ENCODE measurements at places on chromosomes 3 and 15.

- no peak for DNase-seq
Measured at GRCh38 chr3:192246847-192247559, 480.3 kb downstream of the FGF12 start.

- no peak for DNase-seq
Measured at GRCh38 chr15:43276563-43277200, 10.0 kb upstream of the TGM5 start.

- peak; percentile 78 for DNase-seq
Measured at GRCh38 chr15:90352107-90352893, at the start of gene ZNF774. TSS of gene ZNF774 (plus strand) at chr15:90352284. CDS start at chr15:90354661, 2,377 bp downstream.

- DNase-seq = no peak
Measured at GRCh38 chr3:71201939-71202338, 381.6 kb downstream of the FOXP1 start.

GRCh38 chr3:50147861-50148260 lies 7.3 kb upstream of the SEMA3F start:
- no peak for DNase-seq

- DNase-seq = no peak
Measured at GRCh38 chr3:10768708-10769394, 47.2 kb upstream of the SLC6A11 start.

- no peak for DNase-seq
Measured at GRCh38 chr3:149727656-149728055, 24.6 kb downstream of the COMMD2 start.

GRCh38 chr3:35565048-35565447 lies 74.3 kb upstream of the ARPP21 start:
- DNase-seq = no peak

DNA sequence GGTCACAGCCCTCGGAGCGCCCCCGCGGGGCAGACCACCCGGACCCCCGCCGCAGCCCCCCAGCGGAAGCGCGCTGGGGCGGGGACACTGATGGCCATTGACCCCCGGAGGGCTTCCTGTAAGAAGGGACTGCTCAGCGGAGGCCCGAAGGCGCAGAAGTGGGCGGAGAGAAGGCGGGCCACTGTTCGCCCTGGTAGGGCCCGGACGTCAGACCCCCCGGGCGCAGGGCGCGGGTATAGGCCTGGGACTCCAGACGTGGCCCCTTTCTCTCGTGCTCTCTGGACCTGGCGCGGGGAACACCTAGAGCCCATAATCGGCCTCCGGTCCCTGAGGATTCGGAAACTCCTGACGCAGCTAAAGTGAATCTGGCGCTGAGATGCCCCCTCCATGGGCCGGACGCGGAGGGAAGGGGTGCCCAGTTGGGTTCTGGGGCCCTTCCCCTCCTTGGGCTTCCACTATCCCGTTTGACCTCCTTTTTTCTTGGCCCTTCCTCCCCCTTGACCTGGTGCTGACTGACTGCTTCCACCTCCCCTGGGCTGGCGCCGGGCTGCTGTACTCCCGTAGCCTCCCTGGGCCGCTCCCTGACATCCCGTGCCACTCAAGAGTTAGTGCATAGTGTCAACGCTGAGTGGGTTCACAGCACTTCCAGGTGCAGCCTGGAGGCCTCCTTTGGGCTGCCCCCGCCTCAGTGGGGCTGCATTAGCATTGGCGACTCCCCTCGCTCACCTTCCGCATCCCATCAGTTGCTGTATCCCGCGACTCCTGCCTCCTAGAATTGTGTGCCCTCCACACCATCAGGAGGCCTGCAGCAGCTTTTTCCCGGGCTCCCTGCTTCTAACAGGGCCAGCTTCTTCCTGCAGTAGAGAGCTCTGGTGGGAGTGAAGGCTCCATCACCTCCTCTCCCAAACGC lies 694 bp downstream of the ABTB1 start:
- peak; percentile 28 for DNase-seq

DNA sequence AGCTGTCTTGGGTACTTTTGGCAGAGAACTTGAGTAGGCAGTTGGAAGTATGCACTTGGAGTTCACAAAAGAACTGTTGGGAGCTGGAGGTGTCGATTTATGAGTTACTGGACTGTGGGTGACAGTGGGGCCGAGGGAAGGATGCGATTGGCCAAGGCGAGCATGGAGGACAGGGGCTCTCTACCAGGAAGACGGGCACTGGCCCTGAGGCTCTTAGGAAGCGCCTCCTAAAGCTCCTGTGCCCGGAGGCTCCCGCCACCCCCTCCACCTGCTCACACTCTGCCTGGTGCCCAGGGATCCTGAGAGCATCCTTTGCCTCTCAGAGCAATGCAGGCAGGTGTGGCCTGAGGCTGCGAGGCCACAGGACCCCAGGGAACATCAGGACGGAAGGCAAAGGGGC lies 69.0 kb downstream of the CRTC3 start:
- no peak for DNase-seq

DNA sequence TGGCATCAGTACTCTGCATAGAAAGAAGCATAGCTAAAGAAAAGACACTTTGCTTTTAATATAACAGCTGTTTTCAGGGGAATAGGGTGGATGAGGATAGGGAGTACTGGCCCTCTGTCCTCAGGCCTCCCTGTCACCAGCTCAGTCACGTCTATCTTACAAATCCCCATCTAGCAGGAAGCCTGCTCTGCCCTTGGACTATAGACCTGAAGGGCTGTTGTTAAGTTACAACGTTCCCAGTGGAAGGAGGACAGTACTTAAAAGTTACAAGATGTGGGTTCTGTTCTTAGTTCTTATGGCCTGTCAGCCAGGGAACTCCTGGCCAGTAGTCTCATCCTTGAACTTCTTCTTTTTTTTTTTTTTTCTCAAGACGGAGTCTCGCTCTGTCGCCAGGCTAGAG lies 70.5 kb downstream of the RPL39L start:
- no peak for DNase-seq

DNA sequence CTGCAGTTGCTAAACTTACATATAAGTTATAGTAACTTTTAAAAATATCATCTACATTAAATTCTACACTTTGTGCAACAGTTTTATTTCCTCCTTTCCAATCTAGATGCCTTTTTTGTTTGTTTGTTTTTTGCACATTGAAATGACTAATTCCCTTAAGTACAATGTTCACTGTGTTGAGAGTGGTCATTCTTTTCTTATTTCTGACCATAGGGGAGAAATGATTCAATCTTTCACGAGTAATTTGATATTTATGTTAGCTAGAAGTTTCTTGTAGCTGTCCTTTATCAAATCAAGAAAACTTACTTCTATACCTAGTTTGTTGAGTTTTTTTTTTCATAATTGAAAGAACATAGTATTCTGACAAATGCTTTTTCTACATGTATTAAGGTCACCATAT lies 85.0 kb upstream of the CBLB start:
- no peak for DNase-seq

DNA sequence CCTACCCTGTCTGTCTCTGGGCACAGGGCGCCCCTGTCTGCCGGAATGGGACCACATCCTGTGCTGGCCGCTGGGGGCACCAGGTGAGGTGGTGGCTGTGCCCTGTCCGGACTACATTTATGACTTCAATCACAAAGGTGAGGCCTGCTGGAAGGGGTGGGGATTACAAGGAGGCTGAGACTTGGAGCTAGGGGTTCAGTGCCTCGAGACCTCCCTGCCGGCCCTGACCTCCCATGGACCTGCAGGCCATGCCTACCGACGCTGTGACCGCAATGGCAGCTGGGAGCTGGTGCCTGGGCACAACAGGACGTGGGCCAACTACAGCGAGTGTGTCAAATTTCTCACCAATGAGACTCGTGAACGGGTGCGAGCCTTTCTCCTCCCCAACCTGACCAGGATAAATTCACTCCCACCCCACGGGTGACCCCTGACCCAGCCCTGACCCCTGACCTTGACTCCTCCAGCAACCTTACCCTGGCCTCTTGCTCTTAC lies 20.4 kb downstream of the PTH1R start:
- DNase-seq = no peak

- no peak for DNase-seq
Measured at GRCh38 chr3:138842483-138843188, 7.9 kb upstream of the PIK3CB start.

- DNase-seq = no peak
Measured at GRCh38 chr3:88997260-88997659, 110.2 kb upstream of the EPHA3 start.

DNA sequence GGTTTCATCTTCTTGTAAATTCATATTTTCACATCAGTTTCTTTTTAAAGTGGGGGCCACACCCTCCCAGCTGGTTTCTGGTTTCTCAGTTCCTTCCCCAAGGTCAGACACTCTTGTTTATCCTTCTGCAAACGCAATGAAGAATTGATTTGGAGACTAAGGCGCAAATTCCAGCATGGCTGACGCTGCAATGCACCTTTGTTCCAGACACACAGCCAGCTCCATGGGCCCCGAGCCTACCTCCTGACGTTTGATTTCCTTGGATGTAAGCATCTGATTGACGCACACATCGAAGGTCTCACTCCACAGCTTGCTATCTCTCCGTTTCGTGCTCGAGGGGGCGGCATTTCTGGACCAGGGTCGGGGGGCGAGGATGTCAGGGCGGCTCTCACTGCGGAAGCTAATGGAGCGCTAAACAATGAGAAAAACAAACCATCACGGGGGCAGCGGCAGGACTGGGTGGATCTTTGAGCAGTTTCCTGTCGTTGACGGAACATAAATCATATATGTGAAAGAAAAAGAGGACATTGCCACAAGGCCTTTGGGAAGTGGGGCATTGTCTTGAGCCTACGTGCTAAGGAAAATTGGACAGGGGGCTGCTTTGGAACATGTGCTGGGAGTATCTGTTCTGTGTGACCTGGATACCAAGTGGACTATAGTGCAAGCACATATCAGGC lies 46.9 kb downstream of the ARHGEF3 start:
- DNase-seq = no peak

GRCh38 chr3:144900366-144900765 lies 928.7 kb downstream of the DIPK2A start:
- DNase-seq = no peak

DNA sequence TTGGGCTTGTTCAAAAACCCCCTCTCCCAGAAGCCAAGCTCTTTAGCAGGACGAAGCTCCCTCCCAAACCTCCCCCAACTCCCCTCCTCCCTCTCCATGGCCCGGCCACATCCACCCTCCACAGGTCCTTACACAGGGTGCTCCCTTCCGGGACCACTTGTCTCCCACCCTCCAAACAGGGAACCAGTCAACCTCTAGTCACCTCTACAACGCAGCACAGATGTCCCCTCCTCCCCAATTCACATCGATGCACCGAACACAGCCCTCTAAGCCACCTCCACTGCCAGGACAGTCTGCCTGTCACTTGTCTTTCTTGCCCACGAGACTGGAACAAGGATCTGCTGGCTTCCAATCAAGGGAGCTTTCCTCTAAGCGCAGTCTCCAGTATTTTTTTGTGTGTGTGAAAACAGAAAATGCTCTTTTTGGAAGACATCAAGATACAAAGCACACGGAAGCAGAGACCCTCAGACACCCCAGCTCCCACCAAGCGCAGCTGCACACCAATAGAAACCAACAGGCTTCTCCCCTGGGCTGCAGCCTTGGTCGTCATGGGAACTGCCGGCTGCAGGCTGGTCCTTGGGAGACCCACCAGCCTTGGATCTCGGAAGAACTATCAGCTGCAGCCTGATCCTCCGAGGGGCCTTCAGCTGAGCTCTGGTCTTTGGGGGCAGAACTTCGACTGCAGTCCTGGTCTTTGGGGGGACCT lies 26.5 kb downstream of the IQSEC1 start:
- DNase-seq = no peak

DNA sequence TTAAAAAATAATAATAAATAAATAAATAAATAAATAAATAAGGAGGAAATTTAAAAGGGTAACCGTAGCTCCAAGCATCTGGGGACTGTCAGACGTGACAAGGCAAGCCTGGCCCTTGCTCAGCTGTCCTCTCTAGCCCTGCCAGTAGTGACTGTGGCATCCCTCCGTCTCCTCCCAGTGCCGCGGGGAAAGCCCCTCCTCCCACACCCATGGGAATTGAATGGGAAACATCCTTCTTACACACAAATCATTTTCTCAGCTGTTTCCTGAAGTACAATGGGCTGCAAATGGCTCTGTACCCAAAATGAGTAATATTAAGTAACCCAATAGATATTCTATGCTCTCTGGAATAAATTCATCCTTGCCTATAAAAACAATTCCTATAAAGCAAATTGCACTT lies 101.6 kb upstream of the RAD18 start:
- DNase-seq = no peak

DNA sequence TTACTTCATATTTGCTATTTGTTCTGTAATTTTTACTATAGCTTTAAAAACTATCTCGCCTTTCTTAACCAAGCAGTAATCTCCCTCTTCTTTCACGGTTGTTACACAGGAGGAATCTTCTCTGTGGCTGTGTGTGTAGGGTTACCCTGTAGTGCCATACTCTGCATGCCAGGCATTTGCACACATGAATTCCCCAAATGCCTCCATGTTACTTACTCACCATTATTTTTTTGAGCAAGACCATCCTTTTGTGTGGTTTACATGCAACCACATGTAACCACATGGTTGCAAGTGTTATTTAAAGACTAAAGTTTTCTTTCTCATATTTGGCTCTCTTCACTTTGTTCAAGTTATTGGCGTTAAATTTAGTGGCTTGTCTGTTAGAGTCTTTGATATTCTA lies 45.5 kb downstream of the HPS3 start:
- no peak for DNase-seq

DNA sequence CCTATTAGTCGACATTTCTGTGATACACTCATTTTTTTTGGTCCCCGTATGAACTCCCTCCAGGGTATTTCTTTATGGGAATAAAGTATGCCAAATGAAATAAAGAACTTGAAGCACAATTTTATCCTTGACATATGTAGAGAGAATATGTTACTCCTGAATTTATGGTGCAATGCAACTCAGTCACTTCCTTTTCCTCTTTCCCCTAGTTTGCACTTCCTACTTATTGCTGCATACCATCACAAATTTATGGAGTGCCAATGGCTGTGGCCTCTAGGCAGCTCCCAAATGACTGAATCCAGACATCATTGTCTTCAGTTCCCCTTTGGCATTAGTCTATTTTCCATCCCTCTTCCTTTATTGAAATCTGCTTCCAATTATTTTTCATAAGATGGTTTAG lies 403.5 kb downstream of the FHIT start:
- no peak for DNase-seq

DNA sequence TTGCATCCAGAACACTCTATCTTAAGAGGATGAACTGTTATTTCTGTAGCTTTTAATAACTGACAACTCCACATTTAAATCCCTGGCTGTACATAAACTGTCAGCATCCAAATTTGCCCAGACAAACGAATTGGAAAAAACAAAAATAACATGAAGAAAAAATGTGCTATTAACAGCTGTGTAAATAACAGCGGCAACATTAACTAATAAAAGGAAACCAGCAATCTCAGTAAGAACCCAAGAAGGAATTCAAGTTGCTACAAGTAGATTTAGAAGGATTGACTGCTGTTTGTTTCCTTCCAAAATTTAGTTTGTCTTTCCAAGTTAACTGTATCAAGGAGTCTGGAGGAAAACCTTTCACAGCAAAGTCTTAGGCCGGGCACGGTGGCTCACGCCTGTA lies 550.6 kb upstream of the MDFIC2 start:
- DNase-seq = no peak

DNA sequence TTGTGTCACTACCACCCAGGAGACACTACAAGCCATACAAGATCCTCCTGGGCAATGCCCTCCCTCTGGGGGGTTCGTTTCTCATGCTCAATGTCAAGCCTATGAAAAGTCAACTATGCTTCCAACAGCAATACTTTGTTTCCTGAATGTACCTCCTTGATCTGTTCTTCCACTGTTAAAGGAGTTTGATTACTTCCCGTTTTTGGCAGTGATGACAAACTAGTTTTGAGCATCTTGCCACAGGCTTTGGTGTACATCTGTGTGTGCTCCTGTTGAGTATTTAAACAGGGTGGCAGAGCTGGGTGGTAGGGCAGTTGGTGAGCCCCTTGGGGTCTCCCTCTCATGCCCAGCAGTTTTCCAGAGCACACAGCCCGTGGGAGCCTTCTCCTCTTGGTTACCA lies 81.4 kb downstream of the IL12A start:
- no peak for DNase-seq

GRCh38 chr15:83289160-83289559 lies 4.7 kb upstream of the BNC1 start:
- DNase-seq = no peak

Data from stimulated activated CD4-positive, alpha-beta T cell treated with anti-CD3 and anti-CD28 coated beads, TNF-alpha, amount 100 ng/mL, for 4 hours (primary cell).